ENCODE measurements at places on chromosomes 3 and 15. TPM values are rescaled to one million over a fixed set of nuclear protein-coding genes. Genes with fewer than 3 reads are reported as not detected.

GASK1A gene
- total RNA-seq, result 7.3 TPM

GANC gene
- total RNA-seq, result 40.4 TPM

GRCh38 chr15:77494964-77495363 lies 74.3 kb downstream of the HMG20A start:
- H3K27me3 ChIP-seq, result no peaks in the 10 kb centered on the region
- peaks cover 2% of the 10 kb centered on the region for H3K4me1 ChIP-seq
- H3K27ac ChIP-seq, result no peak overlapping the region
- no peaks in the 10 kb centered on the region for H3K36me3 ChIP-seq
- peak; percentile 67 for DNase-seq
- H3K4me3 ChIP-seq, result no peak overlapping the region

DNA sequence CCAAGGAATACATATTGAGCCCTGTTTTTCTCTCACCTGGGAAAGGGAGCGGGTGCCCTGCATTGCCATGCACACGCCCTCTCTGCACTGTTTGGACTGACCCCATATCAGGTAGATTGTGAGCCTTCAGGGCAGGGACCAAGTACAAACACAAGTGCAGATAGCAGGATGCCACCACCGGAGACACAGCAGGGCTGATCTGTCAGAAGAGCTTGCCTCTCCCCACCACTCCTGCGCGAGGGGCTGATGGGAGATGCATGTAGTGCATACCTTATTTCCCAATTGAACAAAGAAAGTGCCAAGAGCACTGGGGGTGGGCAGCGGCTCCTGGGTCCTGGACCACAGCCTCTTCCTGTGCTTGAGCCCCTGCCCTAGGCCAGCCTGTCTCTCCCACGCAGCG lies 9.0 kb upstream of the SLCO2A1 start:
- H3K27ac ChIP-seq, result no peak overlapping the region
- H3K4me3 ChIP-seq, result no peak overlapping the region
- no peaks in the 10 kb centered on the region for H3K4me1 ChIP-seq
- H3K27me3 ChIP-seq, result no peaks in the 10 kb centered on the region
- no peaks in the 10 kb centered on the region for H3K36me3 ChIP-seq

ZBTB47 gene
- total RNA-seq, result 26.6 TPM

ISL2 gene
- 0.44 TPM for total RNA-seq

- no peaks in the 10 kb centered on the region for H3K27me3 ChIP-seq
- H3K36me3 ChIP-seq, result no peaks in the 10 kb centered on the region
- DNase-seq, result no peak
- H3K4me3 ChIP-seq, result peak overlapping the region; percentile 19
- H3K4me1 ChIP-seq, result no peaks in the 10 kb centered on the region
- H3K27ac ChIP-seq, result no peak overlapping the region
These were observed 11.3 kb upstream of the KNL1 start for GRCh38 chr15:40582726-40583246.

- no peaks in the 10 kb centered on the region for H3K36me3 ChIP-seq
- H3K27ac ChIP-seq, result no peak overlapping the region
- no peak overlapping the region for H3K4me3 ChIP-seq
- no peak for DNase-seq
- no peaks in the 10 kb centered on the region for H3K27me3 ChIP-seq
These were observed 44.4 kb downstream of the IL1RAP start for GRCh38 chr3:190558316-190558715.

DNA sequence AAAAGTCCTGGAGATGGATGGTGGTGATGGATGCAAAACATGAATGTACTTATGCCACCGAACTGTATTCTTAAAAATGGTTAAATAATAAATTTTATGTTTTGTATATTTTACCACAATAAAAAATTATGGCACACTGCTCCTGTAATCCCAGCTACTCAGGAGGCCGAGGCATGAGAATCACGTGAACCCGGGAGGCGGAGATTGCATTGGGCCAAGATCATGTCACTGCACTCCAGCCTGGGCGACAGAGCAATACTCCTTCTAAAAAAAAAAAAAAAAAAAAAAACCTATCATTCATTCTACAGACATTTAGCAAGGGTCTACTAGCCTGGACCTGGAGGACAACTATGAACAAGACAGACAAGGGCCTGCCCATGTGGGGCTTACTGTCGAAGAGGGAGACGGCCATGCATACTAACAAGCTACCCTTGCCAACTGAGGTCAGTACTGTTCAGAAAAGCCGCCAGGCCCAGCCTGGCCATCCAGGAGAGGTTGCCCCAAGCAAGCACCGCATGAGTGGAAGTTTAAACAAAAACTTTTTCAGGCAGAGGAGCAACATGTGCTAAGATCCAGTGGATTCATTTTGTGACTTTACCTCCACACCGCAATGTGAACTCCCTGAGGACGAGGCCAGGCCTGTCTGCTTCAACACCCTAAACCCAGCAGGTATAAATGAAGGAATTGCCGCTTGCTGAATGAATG lies 2.8 kb upstream of the NEK4 start:
- H3K4me1 ChIP-seq, result peaks cover 5% of the 10 kb centered on the region
- DNase-seq, result no peak
- no peaks in the 10 kb centered on the region for H3K27me3 ChIP-seq
- no peak overlapping the region for H3K27ac ChIP-seq
- no peaks in the 10 kb centered on the region for H3K36me3 ChIP-seq

- no peaks in the 10 kb centered on the region for H3K36me3 ChIP-seq
- H3K4me3 ChIP-seq, result no peak overlapping the region
- no peaks in the 10 kb centered on the region for H3K27me3 ChIP-seq
These were observed 11.8 kb downstream of the ANAPC13 start for GRCh38 chr3:134473868-134474546.

GPR160 gene
- 24.9 TPM for total RNA-seq

- H3K27ac ChIP-seq, result no peak overlapping the region
- H3K27me3 ChIP-seq, result no peaks in the 10 kb centered on the region
- no peaks in the 10 kb centered on the region for H3K36me3 ChIP-seq
- no peak for DNase-seq
- peaks cover 3% of the 10 kb centered on the region for H3K4me1 ChIP-seq
These were observed 13.9 kb downstream of the UPK1B start for GRCh38 chr3:119187266-119187665.

DNA sequence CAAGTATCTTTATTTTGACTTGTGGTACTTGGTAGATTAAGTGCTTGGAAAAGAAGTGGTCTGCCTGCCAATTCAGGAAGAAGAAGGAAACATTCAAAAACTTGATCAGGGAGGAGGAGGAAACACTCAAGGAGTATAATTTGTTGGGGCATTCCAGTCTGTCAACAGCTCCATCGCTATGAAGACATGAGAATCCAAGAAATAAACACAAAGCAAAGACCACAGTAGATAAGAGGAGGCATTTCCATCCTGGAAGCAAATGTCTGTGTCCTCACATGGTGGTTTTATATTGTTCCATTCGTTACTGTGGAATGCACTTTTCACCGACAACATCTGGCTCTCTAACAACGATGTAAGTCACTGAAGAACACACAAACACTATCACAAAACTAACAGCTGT lies 176.1 kb upstream of the FRMD4B start:
- no peak overlapping the region for H3K4me3 ChIP-seq
- H3K4me1 ChIP-seq, result no peaks in the 10 kb centered on the region
- no peaks in the 10 kb centered on the region for H3K27me3 ChIP-seq
- no peak for DNase-seq
- H3K27ac ChIP-seq, result no peak overlapping the region
- H3K36me3 ChIP-seq, result no peaks in the 10 kb centered on the region

GRCh38 chr15:29377161-29377560 lies 107.5 kb upstream of the NSMCE3 start:
- no peaks in the 10 kb centered on the region for H3K27me3 ChIP-seq
- no peak overlapping the region for H3K4me3 ChIP-seq
- no peaks in the 10 kb centered on the region for H3K4me1 ChIP-seq
- H3K36me3 ChIP-seq, result no peaks in the 10 kb centered on the region

GRCh38 chr3:55332176-55332575 lies 154.9 kb downstream of the WNT5A start:
- H3K27ac ChIP-seq, result no peak overlapping the region
- H3K4me3 ChIP-seq, result no peak overlapping the region
- no peaks in the 10 kb centered on the region for H3K27me3 ChIP-seq
- no peaks in the 10 kb centered on the region for H3K4me1 ChIP-seq

CHRNA7 gene
- total RNA-seq, result 1.6 TPM

CCR3 gene
- not detected for total RNA-seq

- no peaks in the 10 kb centered on the region for H3K36me3 ChIP-seq
These were observed 105.3 kb downstream of the CHDH start for GRCh38 chr3:53740956-53741355.

RASGRF1 gene
- 0.98 TPM for total RNA-seq

GRCh38 chr3:38115645-38116427 lies 21.1 kb downstream of the ACAA1 start:
- H3K4me3 ChIP-seq, result no peak overlapping the region
- DNase-seq, result no peak
- H3K36me3 ChIP-seq, result peaks cover 7% of the 10 kb centered on the region

DNA sequence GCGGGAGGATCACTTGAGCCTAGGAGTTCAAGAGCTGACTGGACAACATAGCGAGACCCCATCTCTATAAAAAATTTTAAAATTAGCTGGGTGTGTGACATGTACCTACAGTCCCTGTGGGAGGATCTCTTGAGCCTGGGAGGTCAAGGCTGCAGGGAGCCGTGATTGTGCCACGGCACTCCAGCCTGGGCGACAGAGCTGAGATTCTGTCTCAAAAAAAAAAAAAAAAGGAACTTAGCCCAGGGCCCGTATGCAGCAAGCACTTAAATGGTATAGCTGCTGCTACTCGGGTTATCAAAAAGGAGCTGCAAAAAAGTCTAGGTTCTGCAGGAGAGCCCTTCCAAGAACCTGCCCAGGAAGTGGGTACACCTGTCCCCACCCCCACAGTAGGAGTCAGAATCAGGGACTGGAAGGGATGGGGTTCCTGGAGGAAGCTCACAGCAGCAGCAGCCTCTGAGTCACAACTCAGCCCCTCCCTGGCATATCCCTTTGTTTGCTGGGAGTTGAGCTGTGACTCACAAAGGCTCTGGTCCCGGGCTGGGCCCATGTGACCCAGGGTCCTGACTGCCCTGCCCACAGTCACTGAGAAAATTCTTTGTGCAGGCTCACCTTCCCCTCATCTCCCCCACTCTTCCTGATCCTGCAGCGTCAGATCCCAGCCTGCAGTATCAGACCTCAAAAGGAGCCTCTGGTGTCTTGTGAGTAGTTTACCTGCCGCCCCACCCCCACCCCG lies at the start of gene SPATA12:
SPATA12 (plus strand) TSS at position 576 of the 733 bp plus-strand sequence. CDS start 13,031 bp downstream, outside the sequence.
- H3K4me3 ChIP-seq, result no peak within 1 kb of the TSS
- H3K27ac ChIP-seq, result no peak within 1 kb of the TSS
- H3K36me3 ChIP-seq, result no peaks in the 10 kb centered on the region
- DNase-seq, result peak; percentile 40

DNA sequence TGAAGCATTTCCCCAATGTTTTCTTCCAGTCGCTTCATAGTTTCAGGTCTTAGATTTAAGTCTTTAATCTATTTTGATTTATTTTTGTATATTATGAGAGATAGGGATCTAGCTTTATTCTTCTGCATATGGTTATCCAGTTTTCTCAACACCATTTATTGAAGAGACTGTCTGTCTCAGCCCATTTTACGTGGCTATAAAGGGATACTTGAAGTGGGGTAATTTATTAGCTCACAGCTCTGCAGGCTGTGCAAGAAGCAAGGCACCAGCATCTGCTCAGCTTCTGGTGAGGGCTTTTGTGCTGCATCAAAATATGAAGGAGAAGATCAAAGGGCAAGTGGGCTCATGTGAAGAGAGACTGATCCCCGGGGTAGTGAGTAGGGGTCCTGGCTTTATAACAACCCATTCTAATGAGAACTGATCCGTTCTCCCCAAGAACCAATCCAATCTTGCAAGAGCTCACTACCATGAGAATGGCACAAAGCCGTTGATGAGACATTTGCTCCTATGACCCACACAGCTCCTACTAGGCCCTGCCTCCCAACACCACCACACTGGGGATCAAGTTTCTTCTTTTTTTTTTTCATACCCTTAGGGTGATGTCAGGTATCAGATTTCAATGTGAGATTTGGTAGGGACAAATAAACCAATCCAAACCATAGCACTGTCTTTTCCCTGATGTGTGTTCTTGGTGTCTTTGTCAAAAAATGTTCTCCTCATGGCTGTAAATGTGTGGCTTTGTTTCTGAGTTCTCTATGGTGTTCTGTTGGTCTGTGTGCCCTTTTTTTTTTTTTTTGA lies 63.2 kb downstream of the IQGAP1 start:
- no peak overlapping the region for H3K27ac ChIP-seq
- DNase-seq, result no peak
- H3K4me1 ChIP-seq, result no peaks in the 10 kb centered on the region
- H3K27me3 ChIP-seq, result no peaks in the 10 kb centered on the region
- peaks cover 4% of the 10 kb centered on the region for H3K36me3 ChIP-seq

DNA sequence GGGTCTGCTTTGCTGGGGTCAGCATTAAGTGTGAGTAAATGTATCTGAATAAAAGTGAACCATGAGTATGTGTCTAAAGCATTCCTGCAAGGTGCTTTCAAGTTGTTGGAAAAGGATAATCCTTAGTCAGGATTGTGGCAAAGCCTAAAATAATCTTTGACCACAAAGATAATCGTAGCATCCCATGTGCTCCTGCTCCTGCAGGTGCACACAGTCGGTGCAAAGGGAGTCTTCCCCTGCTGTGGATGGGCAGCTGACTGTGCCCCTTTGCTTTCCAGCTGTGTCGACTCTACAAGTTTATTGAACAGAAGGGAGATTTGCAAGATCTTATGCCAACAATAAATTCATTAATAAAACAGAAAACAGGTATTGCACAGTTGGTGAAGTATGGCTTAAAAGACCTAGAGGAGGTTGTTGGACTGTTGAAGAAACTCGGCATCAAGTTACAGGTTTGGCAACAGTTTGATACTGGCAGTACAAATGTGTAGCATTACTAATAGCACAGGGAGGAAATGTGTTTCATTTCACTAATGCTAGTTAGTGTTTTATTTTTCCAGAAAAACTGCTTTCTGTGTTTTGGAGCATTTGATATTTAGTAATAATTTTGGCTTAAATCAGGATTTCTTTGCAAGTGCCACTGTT lies 22.6 kb downstream of the SRP14 start:
- peaks cover 14% of the 10 kb centered on the region for H3K36me3 ChIP-seq
- H3K27ac ChIP-seq, result no peak overlapping the region
- DNase-seq, result no peak
- no peaks in the 10 kb centered on the region for H3K4me1 ChIP-seq
- H3K4me3 ChIP-seq, result no peak overlapping the region
- no peaks in the 10 kb centered on the region for H3K27me3 ChIP-seq

GRCh38 chr3:56123487-56123886 lies 344.8 kb downstream of the ERC2 start:
- DNase-seq, result no peak
- H3K4me3 ChIP-seq, result no peak overlapping the region
- H3K36me3 ChIP-seq, result no peaks in the 10 kb centered on the region
- H3K4me1 ChIP-seq, result no peaks in the 10 kb centered on the region
- no peak overlapping the region for H3K27ac ChIP-seq
- H3K27me3 ChIP-seq, result no peaks in the 10 kb centered on the region

SEC61A1 gene
- 177 TPM for total RNA-seq

MCF2L2 gene
- total RNA-seq, result 1.7 TPM

DNA sequence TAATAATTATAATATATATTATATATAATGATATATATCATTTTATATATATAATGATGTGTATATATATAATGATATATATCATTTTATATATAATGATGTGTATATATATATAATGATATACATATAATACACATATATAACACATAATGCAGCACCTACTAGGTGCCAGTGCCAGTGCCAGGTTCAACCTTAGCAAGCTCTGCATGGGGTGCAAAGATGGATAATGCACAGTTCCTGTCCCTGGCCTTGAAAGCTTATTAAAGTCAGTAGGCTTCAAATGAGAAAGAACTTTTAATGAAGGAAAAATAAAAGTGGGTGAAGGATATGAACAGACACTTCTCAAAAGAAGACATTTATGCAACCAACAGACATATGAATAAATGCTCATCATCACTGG lies 192.7 kb upstream of the SLC2A2 start:
- no peaks in the 10 kb centered on the region for H3K36me3 ChIP-seq
- H3K27me3 ChIP-seq, result no peaks in the 10 kb centered on the region
- H3K4me3 ChIP-seq, result no peak overlapping the region
- H3K27ac ChIP-seq, result no peak overlapping the region

All from kidney (tissue), 22 donors.